ENCODE measurements at places on chromosomes 1 and 21.

GRCh38 chr1:34404804-34405203 lies 228.1 kb downstream of the C1orf94 start:
- no peak for DNase-seq

DNA sequence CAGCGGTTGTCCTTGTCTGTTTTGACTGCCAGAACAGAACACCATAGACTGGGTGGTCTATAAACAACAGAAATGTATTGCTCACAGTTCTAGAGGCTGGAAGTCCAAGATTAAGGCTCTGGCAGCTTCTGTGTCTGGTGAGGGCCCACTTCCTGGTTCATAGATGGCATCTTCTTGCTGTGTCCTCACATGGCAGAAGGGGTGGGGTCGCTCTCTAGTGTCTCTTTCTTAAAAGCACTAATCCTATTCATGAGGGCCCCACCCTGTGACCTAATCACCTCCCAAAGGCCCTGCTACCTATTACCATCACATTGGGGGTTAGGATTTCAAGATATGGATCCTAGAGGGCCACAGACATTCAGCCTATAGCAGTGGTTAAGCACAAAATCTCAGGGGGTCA lies 304.4 kb downstream of the NFIA start:
- DNase-seq, result no peak

DNA sequence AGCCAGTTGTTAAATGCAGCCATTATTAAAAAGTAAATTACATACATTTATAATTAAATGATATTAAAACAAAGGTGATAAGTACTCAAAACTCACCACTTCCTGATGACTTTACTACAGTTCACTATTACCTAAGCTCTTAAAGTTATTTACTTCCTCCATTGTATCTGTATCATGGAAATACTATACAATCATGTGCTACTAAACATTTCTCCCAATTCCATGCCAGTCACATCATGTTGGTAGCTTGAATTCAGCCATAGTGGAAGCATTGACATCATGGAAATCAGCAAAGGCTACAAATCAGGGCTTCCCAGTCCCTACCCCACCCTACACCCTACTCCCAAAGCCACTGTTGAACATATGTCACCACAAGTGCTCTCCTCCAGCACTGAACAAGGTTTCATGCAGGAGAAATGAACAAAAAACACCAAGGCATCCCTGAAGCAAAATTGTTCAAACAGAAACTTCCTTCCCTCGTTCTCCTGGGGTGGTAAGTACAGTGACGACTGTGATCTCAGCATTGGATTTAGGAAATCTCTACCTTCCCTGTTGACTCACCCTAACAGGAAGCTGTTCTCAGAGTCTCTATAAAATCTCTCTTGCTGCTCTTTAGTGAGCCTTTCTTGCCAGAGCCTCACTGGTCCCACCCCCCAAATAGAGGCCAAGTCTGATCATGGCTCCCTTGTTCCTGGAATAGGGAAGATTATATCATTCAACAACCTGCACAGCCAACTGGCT lies 12.7 kb downstream of the VSIG8 start:
- DNase-seq, result no peak

DNA sequence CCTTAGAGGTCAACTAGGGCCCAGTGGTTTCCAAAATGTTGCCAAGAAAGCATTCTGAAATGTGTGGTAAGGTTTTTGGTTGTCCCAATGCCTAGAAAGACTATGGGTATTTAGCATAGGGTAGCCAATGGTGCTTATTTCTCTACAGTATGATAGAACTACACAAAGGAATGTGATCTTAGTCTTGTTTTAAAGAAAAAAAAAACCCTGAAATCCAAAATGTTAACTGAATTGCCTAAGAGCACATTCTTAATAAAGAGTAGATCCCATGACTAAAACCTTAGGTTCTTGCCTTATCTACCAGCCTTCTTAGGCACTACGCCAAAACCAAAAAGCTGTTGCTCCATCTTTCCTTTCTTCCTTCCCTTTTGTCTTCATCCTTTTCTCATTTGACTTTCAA lies 428.2 kb downstream of the MRPL39 start:
- no peak for DNase-seq

- DNase-seq, result no peak
These were observed 11.5 kb downstream of the RAP1GAP start for GRCh38 chr1:21657456-21658190.

GRCh38 chr1:177355575-177355974 lies 184.8 kb downstream of the BRINP2 start:
- DNase-seq, result no peak

DNA sequence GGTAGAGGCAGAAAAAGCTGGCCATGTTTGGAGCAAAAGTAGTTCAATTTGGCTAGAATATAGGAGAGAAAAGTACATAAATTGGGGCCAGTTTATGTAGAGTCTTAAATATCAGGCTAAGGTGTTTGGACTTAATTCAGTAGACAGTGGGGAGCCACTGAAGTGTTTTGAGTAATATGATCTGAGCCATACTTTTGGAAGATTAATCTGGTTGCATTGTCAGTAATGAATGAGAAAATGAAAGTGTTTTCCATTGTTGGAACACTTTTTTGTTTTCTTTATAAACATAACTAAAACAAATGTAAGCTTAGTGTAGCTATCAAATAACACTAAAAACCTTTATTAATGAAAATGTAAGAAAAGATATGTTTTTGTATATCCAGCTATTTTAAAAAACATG lies 42.1 kb downstream of the POU2F1 start:
- no peak for DNase-seq

GRCh38 chr1:221777431-221778072 lies 35.7 kb upstream of the DUSP10 start:
- DNase-seq, result no peak

- no peak for DNase-seq
These were observed 92.3 kb downstream of the BEND5 start for GRCh38 chr1:48684381-48684780.

GRCh38 chr21:33908760-33909159 lies 6.8 kb downstream of the ATP5PO start:
- no peak for DNase-seq

DNA sequence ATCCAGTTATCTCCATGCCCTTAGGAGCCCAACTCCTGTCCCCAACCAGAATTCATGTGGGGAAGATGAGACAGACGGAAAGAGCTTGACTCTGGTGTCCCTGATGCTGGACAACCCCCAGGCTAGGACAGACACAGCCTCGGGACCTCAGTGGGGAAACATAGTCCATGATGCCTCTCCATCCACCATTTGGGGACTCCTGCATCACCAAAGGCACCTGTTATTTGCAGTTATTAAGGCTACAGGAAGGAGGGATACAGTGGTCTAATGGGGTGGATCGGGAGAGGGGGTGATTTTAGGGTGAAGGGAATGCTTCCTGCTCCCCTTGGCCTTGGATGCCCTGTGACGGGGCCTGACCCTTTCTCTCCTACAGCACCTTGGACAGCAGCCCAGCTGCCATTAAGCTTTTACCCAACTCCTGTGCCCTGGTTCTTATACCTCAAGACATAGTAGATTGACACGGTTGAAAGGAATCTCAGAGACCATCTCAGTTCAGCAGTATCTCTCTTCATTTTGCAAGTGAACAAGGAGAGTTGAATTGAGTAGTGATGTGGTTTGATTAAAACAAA lies 111.6 kb downstream of the MATN1 start:
- no peak for DNase-seq

DNA sequence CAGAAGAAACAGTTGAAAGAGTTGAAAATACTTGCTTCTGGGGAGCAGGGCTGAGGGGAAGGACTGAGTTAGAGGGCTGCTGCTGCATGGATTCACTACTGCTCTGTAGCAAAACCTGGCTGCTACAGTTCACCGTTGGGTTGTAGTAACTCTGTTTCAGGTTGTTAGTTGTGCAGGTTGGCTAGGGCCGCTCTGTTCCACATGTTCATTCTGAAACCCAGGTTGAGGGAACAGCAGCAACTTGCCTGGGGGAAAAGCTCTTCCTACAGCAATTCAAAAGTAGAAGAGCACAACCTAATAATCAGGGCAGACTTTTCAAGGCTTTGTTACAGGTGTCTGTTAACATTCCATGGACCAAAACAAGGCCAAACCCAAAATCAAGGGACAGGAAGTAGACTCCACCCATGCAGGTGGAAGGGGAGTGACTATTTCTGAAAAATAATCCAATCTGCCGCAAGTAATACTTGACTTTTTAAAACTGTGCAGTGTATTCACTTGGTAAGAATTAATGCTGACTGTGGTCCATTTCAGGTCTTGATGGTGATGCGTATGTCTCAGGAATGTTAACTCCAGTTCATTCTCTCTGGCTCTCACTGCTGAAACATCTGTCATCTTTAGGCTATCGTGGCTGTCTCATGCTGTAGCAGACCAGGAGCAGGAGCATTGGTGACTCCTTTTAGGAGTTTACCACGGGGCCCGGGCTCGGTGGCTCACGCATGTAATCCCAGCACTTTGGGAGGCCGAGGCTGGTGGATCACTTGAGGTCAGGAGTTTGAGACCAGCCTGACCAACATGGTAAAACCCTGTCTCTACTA lies 5.1 kb upstream of the PARK7 start:
- DNase-seq, result no peak

DNA sequence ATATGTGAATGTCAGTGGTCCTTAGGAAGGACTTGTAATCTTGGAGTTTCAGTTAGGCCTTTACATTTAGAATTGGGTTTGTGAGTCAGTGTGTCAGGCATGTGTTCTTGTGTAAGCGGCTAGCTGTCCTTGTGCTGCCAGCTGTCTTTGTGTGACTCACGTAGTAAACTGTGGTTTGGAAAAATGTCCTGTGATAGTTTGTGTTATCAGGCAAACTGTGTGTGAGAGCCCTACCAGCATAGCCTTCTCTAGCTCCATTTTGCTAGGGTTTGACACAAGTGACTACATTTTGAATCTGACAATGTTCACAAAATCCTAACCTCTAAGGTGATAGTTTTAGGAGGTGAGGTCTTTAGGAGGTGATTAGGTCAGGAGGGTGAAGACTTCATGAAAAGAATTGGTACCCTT lies 6.9 kb upstream of the SLC35D1 start:
- no peak for DNase-seq

DNA sequence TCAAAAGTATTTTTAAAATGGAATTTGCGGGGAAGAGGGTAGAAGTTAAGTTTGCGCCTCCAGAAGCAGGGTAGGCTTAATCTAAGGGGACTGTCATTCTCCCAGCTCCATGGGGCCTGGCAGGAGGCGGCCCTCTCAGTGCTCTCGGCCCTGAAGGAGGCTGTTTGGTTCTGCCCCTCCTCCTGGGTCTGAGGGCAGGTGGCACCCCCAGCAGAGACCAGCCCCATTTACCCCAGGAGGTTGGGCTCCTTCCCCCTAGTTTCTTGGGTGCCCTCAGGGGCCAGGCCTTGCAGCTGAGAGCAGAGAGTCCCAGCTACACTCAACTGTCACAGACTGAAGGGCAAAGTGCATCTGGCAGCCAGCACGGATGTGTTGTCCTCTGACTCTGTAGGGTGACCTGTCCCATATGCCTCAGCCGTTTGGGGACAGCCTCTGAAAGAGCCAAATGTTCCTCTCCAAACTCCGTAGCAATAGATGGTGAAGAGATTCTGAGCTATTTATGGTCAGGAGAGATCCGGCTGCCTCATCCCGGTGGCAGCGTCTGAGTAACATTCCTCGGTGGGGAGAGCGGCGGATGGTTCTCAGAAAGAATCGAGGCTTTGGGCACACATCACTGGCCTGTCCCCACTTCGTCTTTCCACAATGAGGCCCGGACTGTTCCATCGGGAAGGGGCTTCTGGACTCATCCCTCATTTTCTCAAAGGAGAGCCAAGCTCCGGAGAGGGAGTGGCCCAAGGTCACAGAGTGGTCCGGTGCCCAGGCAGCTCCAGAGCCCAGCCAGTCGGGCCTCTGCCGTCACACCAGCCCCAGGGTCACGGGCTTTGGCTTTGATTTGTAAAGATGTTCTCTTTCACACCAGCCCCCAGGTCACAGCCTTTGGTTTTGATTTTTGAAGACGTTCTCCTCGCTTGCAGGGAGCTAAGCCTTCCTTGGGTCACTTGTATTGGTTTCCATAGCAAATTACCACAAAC lies 424.2 kb upstream of the VAMP3 start:
- no peak for DNase-seq
